ENCODE measurements at places on chromosomes 12 and 14.

- peak; percentile 43 for DNase-seq
These were observed 135.3 kb downstream of the PRKCH start for GRCh38 chr14:61456720-61457119.

GRCh38 chr12:98725476-98726247, 80.6 kb downstream of the APAF1 start:
- peak; percentile 2 for DNase-seq

DNA sequence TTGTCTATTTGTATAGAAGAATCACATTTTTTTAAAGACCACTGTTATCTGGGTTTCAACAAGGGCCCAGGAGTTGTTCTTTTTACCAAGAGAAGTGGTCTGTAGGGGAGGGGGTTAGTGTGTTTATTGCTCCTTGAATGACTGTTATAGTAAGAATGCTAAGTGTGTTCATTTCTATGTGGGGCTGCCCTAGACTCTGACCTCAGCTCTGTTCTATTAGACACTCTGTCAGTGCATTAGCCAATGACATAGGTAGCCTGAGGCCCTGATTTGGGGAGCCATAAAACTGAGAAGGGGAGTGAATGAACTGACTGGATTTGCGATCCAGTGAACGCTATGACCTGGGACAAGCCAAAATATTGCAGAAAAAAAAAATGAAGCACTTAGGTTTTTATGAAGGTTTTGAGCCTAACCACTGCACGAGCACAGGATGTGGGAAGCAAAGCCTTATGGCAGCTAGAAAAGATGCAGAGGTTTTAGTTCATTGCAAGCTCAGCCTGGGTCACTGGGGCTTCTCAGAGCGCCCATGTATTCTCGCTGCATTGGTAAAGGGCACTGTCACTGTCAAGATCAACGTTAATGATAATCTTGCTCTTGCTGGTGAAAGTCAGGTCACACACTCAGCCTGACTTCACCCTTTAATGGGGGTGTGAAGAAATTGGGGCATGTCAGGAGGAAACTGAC, 63.8 kb downstream of the PRKCH start:
- DNase-seq, result peak; percentile 43

DNA sequence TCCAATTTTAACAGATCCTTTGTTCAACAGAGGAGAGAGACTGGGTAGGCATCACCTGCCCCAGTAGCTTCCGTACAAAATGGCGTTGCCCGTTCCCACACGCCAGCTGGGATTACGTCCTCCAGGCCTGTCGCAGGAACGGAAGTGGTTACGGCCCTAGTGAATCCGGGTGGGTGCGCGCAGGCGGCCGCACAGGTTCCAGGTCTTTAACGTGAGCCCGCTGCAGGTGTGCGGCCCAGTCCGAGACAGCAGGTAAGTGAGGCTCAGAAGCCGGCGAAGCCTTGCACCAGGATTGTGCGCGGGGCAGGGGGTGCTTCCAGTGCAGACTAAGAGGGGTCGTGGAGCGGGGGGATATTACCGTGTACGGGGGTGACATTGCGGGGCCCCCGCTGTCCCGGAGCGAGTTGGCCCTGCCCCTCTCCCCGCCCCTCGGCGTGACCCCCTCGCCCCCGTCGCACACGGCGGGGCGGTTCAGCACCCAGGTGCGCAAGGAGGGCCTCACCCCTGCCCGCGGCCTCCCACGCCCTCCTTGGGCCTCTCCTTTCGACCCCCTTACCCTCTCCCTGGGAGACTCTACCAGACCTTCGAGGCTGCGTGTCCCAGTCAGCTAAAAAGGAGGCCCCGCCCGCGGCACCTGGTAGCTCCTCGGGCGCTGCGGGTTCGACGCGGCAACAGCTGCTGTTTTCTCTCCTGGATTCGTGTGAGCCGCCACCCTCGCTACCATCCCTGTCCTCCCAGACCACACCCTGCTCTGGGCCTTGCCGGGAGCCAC, at the start of gene EXD2:
TSS of gene EXD2 (plus strand) at position 159 of the 772 bp plus-strand sequence. CDS start 17,973 bp downstream, outside the sequence.
- DNase-seq, result peak; percentile 54

GRCh38 chr14:55957950-55958349, 160.3 kb upstream of the PELI2 start:
- DNase-seq, result no peak

DNA sequence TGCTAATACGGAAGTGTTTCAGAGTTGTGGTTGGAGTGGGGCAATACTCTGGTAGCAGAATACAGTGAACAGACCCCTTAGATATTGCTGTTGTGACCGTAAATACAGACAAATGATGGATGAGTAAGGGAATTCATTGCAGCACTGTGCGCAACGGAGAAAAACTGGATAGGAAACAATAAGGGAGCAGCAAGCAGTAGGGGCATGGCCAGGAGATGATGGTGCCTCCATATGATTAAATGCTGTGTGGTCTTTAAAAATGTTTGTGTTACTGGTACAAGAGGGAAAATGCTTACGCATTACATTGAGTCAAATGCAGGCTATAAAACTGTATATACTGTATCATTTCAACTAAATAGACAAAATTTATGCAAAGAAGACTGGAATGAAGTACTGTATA, 61.6 kb downstream of the EML1 start:
- no peak for DNase-seq

Measured in bone marrow (tissue), 2 donors.